Adrenal gland (tissue), 19 donors: ENCODE measurements at places on chromosomes 1 and 21. TPM values are rescaled to one million over a fixed set of nuclear protein-coding genes. Genes with fewer than 3 reads are reported as not detected.

- no peak for DNase-seq
- no peaks in the 10 kb centered on the region for H3K27me3 ChIP-seq
Observed at GRCh38 chr1:216140730-216141524, 282.3 kb downstream of the USH2A start.

DNA sequence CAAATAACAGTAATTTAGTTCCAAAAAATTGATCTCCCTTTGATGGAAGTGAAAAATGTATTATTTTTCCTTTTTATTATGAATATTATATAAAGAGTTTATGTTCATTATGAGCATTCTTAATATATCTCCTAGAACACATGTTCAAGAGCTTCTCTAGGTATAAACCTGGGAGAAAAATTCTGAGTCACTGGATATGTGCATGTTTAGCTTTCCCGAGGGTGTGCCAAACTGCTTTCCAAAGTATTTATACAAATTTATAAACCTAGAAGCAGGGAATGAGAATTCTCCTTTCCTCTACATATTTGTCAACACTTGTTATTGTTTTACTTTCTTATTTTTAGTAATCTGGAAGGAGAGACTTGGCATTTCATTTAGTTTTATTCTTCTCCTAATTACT lies 25.0 kb downstream of the XCL2 start:
- H3K36me3 ChIP-seq = no peaks in the 10 kb centered on the region
- no peaks in the 10 kb centered on the region for H3K4me1 ChIP-seq
- DNase-seq = no peak
- no peaks in the 10 kb centered on the region for H3K27me3 ChIP-seq
- H3K27ac ChIP-seq = no peak overlapping the region

- no peak for DNase-seq
- peaks cover 5% of the 10 kb centered on the region for H3K4me1 ChIP-seq
- H3K27ac ChIP-seq = no peak overlapping the region
- no peak overlapping the region for H3K4me3 ChIP-seq
Observed at GRCh38 chr1:234731569-234732085, 121.6 kb upstream of the IRF2BP2 start.

- peaks cover 3% of the 10 kb centered on the region for H3K27me3 ChIP-seq
- H3K27ac ChIP-seq = peak overlapping the region; percentile 79
- no peak overlapping the region for H3K4me3 ChIP-seq
- H3K4me1 ChIP-seq = peaks cover 5% of the 10 kb centered on the region
- no peak for DNase-seq
Observed at GRCh38 chr1:180911640-180912191, 981 bp upstream of the KIAA1614 start.

- H3K4me3 ChIP-seq = no peak overlapping the region
- no peak overlapping the region for H3K27ac ChIP-seq
- DNase-seq = no peak
Observed at GRCh38 chr21:38404177-38404576, 94.1 kb downstream of the ERG start.

GRCh38 chr1:43653339-43653738 lies 3.4 kb downstream of the KDM4A start:
- peaks cover 22% of the 10 kb centered on the region for H3K4me1 ChIP-seq
- H3K36me3 ChIP-seq = no peaks in the 10 kb centered on the region
- H3K27me3 ChIP-seq = no peaks in the 10 kb centered on the region

DNA sequence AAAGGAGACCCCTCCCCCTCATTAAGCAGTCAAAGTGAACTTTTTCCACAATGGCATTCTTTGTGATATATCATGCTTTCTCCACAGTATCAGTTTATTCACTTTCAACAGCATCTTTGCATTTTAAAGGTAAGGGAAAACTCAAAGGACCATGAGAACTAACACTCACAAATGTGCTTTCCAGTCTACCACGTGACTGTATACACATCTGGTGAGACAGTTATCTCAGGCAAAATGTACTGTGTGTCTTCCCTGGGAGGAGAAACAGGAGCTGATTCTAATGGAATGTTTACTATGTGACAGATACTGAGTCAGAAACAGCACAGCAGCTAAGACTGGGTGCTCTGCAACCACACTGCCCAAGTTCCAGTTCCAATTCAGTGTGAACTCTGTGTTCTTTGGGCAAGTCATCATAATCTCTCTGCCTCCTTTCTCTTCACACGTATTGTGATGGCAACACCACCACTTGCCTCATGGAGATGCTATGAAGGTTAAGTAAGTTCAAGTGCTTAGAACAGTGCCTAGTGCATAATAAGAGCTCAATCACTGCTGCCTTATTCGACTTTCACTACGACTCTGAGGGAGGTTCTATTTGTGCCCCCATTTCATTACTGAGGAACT lies 79.0 kb downstream of the SLC45A1 start:
- DNase-seq = no peak
- no peak overlapping the region for H3K4me3 ChIP-seq
- H3K27ac ChIP-seq = peak overlapping the region; percentile 49
- H3K27me3 ChIP-seq = no peaks in the 10 kb centered on the region
- H3K36me3 ChIP-seq = no peaks in the 10 kb centered on the region

- H3K4me3 ChIP-seq = no peak overlapping the region
- H3K36me3 ChIP-seq = no peaks in the 10 kb centered on the region
- DNase-seq = no peak
- H3K4me1 ChIP-seq = no peaks in the 10 kb centered on the region
- no peak overlapping the region for H3K27ac ChIP-seq
- H3K27me3 ChIP-seq = no peaks in the 10 kb centered on the region
Observed at GRCh38 chr1:156578055-156578454, 1.5 kb upstream of the TTC24 start.

GRCh38 chr1:201887116-201887866 lies 1.4 kb upstream of the SHISA4 start:
- H3K4me3 ChIP-seq = no peak overlapping the region
- no peaks in the 10 kb centered on the region for H3K27me3 ChIP-seq
- H3K27ac ChIP-seq = peak overlapping the region; percentile 71
- no peaks in the 10 kb centered on the region for H3K36me3 ChIP-seq

GRCh38 chr1:97013136-97013535 lies 291.6 kb downstream of the PTBP2 start:
- no peaks in the 10 kb centered on the region for H3K27me3 ChIP-seq
- no peak for DNase-seq
- no peak overlapping the region for H3K4me3 ChIP-seq

GRCh38 chr1:201709564-201710295 lies 119.2 kb upstream of the IPO9 start:
- no peaks in the 10 kb centered on the region for H3K27me3 ChIP-seq
- H3K4me1 ChIP-seq = peaks cover 38% of the 10 kb centered on the region
- DNase-seq = peak; percentile 61
- no peak overlapping the region for H3K4me3 ChIP-seq
- H3K36me3 ChIP-seq = no peaks in the 10 kb centered on the region

DNA sequence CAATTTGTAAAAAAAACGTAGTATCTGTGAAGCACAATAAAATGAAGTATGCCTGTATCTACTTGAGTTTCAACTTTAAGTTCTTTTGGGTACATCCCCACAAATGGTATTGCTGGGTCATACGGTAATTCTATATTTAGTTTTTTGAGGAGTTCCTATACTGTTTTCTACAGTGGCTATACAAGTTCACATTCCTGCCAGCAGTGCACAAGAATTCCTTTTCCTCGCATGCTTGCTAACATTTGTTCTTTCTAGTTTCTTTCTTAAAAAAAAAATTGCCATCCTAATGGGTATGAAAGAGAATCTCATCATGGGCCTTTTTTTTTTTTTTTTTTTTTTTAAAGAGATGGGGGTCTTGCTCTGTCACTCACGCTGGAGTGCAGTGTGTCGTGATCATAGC lies 41.9 kb downstream of the UCK2 start:
- H3K4me3 ChIP-seq = no peak overlapping the region
- H3K36me3 ChIP-seq = no peaks in the 10 kb centered on the region
- no peaks in the 10 kb centered on the region for H3K4me1 ChIP-seq
- no peak for DNase-seq

DNA sequence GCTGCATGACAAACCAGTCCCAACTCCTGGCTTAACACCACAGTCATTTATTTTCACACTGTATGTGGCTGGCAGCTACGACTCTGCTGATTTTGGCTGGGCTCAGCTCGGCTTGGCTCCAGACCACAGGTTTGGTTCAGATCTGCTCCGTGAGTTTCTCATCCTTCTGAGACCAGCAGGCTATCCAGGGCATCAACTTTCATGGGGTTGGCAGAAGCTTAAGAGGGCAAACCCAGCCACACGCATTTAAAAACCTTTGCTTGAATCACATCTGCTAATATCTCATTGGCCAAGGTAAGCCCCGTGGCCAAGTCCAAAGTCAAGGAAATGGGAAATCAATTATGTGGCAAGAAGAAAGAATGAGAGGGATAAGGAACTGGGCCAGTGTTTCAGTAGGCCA lies 574.2 kb downstream of the MATN1 start:
- no peaks in the 10 kb centered on the region for H3K27me3 ChIP-seq
- DNase-seq = peak; percentile 23
- no peak overlapping the region for H3K4me3 ChIP-seq
- no peak overlapping the region for H3K27ac ChIP-seq
- no peaks in the 10 kb centered on the region for H3K4me1 ChIP-seq

GRCh38 chr1:14672005-14672404 lies 73.5 kb downstream of the KAZN start:
- no peak overlapping the region for H3K27ac ChIP-seq
- DNase-seq = no peak
- no peak overlapping the region for H3K4me3 ChIP-seq
- H3K27me3 ChIP-seq = no peaks in the 10 kb centered on the region

GRCh38 chr1:61005614-61006580 lies 76.5 kb upstream of the NFIA start:
- no peak for DNase-seq
- no peaks in the 10 kb centered on the region for H3K36me3 ChIP-seq
- H3K27me3 ChIP-seq = no peaks in the 10 kb centered on the region
- H3K27ac ChIP-seq = no peak overlapping the region
- H3K4me1 ChIP-seq = no peaks in the 10 kb centered on the region

KIAA0040 gene
- 7.4 TPM for polyA plus RNA-seq

BEST4 gene
- 0.09 TPM for polyA plus RNA-seq

STIL gene
- polyA plus RNA-seq = 0.24 TPM

CYP4Z1 gene
- polyA plus RNA-seq = 0.07 TPM

OR2T2 gene
- not detected for polyA plus RNA-seq

PGLYRP3 gene
- polyA plus RNA-seq = not detected

ZNF593OS gene
- 0.88 TPM for polyA plus RNA-seq

NOTCH2 gene
- 5.4 TPM for polyA plus RNA-seq

LRRC3 gene
- 0.97 TPM for polyA plus RNA-seq

HSPG2 gene
- 394 TPM for polyA plus RNA-seq

KAZN gene
- polyA plus RNA-seq = 5.9 TPM

SETSIP gene
- polyA plus RNA-seq = not detected

ZNF697 gene
- 1.7 TPM for polyA plus RNA-seq
